ENCODE measurements at places on chromosomes 13 and 19. TPM values are rescaled to one million over a fixed set of nuclear protein-coding genes. Genes with fewer than 3 reads are reported as not detected.

DNA sequence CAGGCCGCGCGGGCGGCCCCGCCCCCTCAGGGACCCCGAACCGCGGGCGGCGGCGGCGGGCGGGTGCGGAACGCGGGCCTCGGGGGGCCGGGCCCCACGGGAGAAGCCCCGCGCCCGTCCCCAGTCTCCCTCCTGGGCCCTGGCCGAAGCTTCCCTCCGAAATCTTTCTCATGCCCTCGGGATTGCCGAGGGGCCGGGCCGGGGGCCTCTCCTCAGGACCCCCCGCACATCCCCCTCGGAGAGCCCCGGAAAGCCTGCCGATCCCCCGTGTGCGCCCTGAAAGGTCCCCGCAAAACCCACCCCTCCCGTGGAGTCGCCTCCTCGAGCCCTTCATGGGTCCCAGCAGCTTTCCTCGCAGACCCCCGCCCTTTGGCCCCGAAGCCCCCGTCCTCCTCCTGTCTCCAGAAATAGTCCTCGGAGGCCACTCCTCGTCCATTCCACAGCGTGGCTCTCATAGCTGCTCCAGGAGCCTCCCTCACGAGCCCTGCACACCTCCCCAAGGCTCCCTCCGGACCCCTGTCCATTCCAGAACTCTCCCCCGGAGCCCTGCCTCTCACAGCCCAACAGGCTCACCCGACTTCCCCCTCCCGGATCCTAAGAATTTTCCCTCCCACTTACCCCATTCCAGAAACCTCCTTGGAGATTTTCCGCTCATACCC, 555 bp downstream of the SAMD4B start:
- DNase-seq, result no peak

DNA sequence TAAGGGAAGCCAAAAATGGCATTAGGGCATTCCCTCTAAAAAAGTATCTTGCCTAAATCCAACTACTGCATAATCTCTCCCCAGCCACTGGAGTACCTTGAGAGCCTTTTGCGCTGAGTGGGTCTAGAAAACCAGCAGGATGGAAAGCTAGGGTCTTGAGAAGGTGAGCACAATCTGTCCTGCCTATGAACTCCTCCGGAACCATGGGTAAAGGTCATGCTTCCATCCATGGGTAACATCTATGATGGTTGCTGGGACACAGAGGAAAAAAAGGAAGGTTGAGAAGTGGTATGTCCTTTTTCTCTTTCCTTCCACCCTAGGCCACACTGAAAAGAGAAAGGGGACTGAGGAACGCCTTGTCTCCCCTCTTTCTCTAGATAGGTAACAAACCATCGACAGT, 52.4 kb downstream of the ZNF676 start:
- no peak for DNase-seq

The TMEM255B gene
- 0.61 TPM for total RNA-seq

- DNase-seq, result no peak
Observed at GRCh38 chr19:46921071-46921470, 60.3 kb downstream of the ARHGAP35 start.

The KLF1 gene
- 0.25 TPM for total RNA-seq

The PRX gene
- total RNA-seq, result 9.2 TPM

The FCGBP gene
- 5.8 TPM for total RNA-seq

DNA sequence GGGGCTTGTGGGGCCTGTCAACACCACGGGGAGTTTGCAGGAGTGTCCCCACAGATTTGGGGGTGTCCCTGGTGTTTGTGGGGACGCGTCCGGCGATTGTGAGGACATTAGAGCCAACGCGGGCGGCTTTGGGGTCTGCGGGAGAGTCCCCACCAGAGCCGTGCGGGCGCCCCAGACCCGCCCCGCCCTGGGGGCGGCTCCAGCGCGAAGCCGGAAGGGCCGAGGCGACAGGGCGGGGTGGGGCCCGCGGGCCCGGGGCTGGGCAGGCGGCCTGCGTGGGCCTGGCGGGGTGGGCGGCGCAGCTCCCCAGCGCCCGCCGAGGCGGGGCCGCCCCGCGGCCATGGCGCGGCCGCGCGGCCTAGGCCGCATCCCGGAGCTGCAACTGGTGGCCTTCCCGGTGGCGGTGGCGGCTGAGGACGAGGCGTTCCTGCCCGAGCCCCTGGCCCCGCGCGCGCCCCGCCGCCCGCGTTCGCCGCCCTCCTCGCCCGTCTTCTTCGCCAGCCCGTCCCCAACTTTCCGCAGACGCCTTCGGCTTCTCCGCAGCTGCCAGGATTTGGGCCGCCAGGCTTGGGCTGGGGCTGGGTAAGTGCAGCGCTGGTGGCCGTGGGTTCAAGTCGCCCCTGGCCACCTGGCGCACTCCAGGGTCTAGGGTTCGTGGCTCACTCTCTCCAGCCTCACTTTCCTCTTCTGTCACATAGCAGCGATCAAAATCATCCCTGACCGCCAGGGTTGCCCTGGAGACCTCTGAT, 10.3 kb downstream of the PDE4A start:
- no peak for DNase-seq

DNA sequence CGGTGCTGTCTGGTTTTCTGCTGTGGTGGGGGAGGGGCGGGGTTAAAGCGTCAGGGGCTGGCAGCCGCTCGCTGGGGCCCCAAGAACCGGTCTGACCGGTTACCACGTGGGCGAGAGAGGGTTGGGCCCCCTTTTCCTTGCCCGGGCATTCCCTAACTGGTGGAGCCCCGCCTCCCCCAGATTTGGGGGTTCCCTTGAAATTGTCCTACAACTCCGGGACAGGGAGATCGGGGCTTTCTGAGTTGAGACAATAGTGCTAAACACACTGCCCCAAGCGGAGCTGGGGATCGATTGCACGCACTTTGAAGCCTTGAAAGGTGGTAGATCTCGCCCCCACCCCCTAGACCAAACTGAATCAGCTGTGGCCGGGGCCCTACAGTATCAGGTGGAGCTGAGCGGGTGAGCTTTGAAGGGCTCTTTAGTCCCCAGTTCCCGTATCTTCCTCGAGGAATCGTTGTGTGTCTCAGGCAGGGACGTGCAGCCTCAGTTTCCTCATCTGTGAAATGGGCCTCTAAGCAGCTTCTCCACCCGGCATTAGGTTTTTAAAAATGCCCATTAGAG, 4.8 kb downstream of the IER2 start:
- DNase-seq, result peak; percentile 89

GRCh38 chr19:31783592-31783991, 434.4 kb upstream of the TSHZ3 start:
- DNase-seq, result no peak

The SYT5 gene
- 2.8 TPM for total RNA-seq

The ZFP28 gene
- total RNA-seq, result 3.2 TPM

The PRTN3 gene
- not detected for total RNA-seq

The VSTM2B gene
- total RNA-seq, result not detected

Measured in PC-9 (cell line).